Activated CD4-positive, alpha-beta T cell treated with anti-CD3 and anti-CD28 coated beads, Interleukin-2, Interleukin-4, amounts not matched to agents 100 ng/mL and 50 ng/mL, durations not matched to agents 16 hours and 8 hours (primary cell): ENCODE measurements at places on chromosomes 3 and 15.
A peak's percentile ranks its signal among the peaks of the same experiment; 100 is the strongest.

- DNase-seq: peak; percentile 40
Measured at GRCh38 chr3:36991923-36992805, 767 bp downstream of the EPM2AIP1 start.

GRCh38 chr3:180762866-180763265, 83.6 kb upstream of the CCDC39 start:
- no peak for DNase-seq

GRCh38 chr15:89101302-89102193, 13.3 kb downstream of the ABHD2 start:
- DNase-seq: no peak

DNA sequence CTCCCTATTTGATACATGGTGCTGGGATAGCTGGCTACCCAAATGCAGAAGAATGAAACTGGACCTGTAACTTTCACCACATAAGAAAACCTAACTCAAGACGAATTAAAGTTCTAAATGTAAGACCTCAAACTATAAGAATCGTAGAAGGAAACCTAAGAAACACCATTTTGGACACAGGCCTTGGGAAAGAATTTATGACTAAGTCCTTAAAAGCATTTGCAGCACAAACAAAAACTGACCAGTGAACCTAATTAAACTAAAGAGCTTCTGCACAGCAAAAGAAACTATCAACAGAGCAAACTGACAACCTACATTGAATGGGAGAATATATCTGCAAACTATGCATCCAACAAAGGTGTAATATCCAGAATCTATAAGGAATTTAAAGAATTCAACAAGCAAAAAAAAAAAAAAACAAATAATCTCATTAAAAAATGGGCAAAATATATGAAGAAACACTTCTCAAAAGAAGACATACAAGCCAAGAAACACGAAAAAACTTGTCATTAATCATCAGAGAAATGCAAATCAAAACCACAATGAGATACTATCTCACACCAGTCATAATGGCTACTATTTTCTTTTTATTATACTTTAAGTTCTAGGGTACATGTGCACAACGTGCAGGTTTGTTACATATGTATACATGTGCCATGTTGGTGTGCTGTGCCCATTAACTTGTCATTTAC, 37.0 kb downstream of the HDGFL3 start:
- no peak for DNase-seq

- DNase-seq: no peak
Measured at GRCh38 chr15:69493406-69493805, 40.8 kb downstream of the RPLP1 start.

DNA sequence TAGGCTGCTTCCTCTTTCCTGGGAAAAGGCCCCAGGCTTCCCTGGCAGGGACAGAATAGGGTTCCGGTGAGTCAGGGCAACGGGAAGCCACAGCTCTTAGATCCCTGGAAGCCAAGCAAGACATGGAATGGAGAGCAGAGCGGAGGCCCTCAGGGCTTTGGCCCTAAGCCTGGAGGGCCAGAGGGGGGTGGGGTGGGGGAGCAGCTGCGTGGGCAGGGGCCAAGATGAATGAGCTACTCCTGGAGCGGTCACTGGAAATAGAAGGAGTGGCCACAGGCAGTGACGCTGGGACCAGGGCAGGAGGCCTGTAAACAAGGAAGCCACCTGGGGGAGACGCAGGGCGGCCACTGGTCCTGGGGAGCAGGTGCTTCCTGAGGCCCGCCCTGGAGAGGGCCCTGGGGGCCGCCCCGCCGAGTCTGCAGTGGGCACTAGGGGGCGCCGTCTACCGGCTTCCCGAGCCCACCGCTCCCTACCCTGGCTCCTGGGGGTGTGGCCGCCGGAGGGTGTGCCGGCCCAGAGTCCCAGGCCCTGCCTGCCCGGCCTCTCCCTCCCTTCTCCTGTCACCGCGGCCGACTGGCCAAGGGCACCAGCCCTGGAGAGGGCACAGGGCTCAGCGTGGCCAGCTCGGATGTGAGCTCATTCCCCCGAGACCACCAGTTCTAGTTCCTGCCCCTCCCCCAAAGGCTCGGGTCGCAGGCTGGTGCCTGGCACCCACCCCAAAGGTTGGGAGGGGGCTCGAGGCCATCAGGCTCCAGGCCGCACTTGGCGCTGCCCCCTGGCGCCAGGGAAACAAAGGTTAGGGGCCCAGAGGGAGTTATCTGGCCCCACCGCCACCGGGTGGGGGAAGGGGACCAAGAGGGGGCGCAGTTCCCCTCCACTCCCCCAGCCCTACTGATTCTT, 12.1 kb downstream of the VPS18 start:
- peak; percentile 74 for DNase-seq
